ENCODE measurements at places on chromosomes 3 and 15.

- no peak for DNase-seq
Measured at GRCh38 chr15:27328608-27329007, 357.6 kb downstream of the GABRG3 start.

GRCh38 chr15:58957101-58957973 lies 23.9 kb upstream of the SLTM start:
- peak; percentile 39 for DNase-seq

GRCh38 chr3:1962396-1963088 lies 136.1 kb upstream of the CNTN4 start:
- DNase-seq = no peak

DNA sequence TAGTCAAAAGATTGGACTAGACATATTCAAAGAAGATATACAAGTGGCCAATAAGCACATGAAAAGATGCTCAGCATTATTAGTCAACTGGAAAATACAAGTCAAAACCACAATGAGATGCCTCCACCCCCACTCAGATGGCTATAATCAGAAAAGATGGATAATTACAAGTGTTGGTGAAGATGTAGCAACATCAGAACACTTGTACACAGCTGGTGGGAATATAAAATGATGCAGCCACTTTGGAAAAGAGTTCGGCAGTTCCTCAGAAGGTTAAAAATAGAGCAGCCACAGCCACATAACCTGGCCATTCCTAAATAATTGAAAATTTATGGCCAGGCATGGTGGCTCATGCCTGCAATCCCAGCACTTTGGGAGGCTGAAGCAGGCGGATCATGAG lies 38.4 kb downstream of the HEG1 start:
- no peak for DNase-seq

DNA sequence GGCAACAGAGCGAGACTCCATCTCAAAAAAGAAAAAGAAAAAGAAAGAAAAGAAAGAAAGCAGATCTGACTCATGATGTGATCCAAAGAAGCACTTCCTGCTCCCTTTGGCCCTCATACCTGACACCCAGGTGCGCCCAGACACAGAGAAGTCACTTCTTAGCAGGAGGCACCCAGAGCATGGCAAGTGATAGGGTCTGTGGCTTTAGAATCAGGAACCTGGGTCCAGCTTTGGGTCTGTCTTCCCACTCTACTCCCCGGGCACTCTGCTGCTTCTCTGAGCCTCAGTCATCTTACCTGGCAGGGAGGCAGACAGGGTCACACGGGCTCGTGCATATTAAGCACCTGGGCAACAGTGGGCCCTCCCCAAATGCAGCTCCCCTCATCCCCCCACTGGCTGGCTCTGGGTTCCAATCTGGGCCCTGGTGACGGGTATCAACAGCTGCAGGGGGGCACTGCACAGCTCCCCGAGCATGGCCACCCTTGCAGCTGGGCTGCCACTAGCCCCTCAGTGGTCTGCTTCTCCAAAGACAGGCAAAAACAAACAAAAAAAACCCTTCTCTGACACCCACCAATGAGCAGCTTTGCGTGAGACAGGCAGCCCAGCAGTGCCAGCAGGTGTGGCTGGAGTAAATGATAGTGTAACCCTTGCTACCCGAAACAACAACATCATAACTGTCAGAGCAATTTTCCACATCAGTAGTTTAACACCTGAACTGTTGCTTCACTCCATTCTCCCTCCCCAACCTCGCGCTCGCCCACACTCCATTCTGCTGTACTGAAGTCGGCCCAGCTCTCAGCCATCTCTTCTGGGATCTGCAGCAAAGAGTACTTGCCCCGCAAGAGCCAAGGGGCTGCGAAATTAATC lies 99.8 kb downstream of the MEGF11 start:
- no peak for DNase-seq

DNA sequence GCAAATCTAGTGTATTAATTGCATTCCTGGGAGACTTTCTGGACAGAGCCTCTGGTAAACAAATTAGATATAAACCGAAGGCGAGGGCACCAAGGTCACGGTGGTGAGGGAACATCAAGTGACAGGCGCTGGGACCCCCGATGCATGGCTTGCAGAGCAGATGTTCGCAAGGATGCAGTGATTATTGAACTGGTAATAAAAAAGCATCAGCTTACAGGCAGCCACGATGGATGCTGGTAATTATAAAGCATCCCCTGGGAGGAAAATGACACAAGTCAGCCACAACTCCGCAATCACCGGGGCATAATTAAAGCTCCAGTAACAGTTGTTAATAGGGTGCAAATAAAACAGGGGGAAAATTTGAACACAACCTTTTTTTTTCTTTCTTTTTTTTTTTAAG lies 231.1 kb upstream of the DPH6 start:
- DNase-seq = no peak

- no peak for DNase-seq
Measured at GRCh38 chr3:178341636-178342035, 194.6 kb upstream of the KCNMB2 start.

GRCh38 chr3:105513886-105514285 lies 147.2 kb downstream of the ALCAM start:
- DNase-seq = no peak

GRCh38 chr3:193140381-193140780 lies 100.6 kb upstream of the PLAAT1 start:
- DNase-seq = no peak

DNA sequence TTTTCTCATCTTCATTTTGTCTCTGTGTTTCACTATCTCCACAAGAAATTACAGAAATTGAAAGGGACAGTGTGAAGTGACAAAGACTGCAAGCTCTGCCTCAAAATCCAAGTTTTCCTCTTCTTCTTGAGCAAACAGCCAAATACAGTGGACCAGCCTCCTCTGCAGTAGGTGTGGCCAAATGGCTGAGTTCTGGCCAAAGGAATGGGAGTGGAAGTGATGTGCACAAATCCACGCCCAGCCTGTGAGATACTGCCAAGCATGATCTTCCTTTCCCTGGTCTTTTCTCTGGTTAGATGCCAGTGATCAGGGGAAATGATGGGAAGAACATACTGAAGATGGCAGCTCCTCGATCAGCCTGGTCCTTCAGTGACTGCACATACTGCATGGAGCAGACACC lies 111.0 kb upstream of the CPNE4 start:
- DNase-seq = no peak

DNA sequence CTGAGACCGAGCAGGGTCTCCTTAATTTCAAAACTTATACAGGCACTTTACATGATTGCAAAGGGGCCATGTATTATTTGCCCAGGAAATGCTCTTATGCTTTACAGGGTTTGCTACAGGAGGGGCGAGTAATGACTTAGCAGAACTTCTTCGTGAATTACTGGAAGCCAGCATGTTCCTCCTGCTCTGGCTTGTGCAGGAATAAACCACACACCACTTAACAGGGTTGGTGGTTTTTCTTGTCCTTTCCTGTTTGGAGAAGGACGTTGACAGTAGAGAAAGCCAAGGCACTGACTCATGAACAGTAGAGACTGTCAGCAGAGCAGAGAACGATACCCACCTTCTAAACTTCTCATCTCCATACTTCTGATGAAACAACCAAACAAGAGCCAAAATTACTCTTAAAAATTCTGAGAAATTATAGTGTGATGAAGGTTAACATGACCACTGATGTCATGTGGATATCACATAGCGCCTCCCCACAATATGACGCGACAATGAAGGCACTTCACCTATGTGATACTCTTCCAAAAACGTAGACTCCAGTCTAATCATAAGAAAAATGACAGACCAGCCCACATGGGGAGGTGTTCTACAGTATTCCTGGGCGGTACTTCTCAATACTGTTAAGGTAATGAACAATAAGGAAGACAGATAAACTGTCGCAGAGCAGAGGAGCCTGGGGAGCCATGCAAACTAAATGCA lies 24.7 kb upstream of the MCTP2 start:
- DNase-seq = no peak

GRCh38 chr3:634511-634910 lies 437.9 kb downstream of the CHL1 start:
- DNase-seq = no peak

GRCh38 chr15:39031596-39031995 lies 467.0 kb upstream of the RASGRP1 start:
- DNase-seq = no peak

- DNase-seq = no peak
Measured at GRCh38 chr3:19012846-19013245, 135.5 kb upstream of the KCNH8 start.

- DNase-seq = no peak
Measured at GRCh38 chr3:117252208-117252607, 542.6 kb downstream of the TUSC7 start.

- DNase-seq = no peak
Measured at GRCh38 chr15:99931703-99932603, 198.7 kb upstream of the LYSMD4 start.

- no peak for DNase-seq
Measured at GRCh38 chr15:82014989-82015388, 30.8 kb downstream of the MEX3B start.
